Liver (tissue), 10 donors: ENCODE measurements at places on chromosomes 2 and 18. TPM values are rescaled to one million over a fixed set of nuclear protein-coding genes. Genes with fewer than 3 reads are reported as not detected.

The ADAM17 gene
- total RNA-seq = 12.6 TPM

The POLR1B gene
- 13.1 TPM for total RNA-seq

The TTC31 gene
- 26.4 TPM for total RNA-seq

The TUBA3D gene
- 0.14 TPM for total RNA-seq

- no peaks in the 10 kb centered on the region for H3K27me3 ChIP-seq
- DNase-seq = no peak
- H3K4me3 ChIP-seq = no peak overlapping the region
- H3K4me1 ChIP-seq = no peaks in the 10 kb centered on the region
Measured at GRCh38 chr2:43605851-43606250, 10.0 kb upstream of the THADA start.

The ANKAR gene
- 3.6 TPM for total RNA-seq

The FN1 gene
- total RNA-seq = 1,402 TPM

DNA sequence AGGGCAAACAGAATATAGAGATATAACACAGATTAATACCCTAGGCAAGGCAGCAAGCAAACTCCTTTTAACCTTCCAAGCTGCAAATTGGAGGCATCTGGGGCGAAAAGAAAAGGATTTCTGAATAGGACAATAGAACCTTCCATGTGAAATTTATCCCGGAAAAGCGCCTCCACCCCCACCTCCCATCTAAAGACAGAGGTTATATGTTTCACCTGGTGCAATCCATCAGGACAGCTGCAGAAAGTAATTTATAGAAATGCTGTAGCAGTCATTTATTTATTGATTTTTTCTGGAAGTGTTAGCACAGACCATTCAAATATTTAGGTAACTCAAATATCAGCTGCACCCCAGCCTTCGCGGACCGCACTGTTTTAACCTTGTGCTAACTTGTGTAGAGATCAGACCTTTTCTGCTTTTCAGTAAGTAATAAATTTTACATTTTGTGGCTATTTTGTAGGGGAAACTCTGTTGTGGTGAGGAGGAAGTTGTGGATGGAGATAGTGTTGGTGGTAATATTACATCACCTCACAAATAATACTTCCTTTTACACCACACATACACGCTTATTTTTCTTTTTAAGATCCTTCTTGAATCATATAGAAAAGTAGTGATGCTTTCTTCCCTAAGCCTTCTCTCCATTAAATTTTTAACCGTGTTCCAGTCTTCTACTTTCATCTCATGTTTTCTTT, 919.3 kb upstream of the CDH2 start:
- no peaks in the 10 kb centered on the region for H3K4me1 ChIP-seq
- H3K27me3 ChIP-seq = no peaks in the 10 kb centered on the region
- no peak overlapping the region for H3K4me3 ChIP-seq
- H3K36me3 ChIP-seq = no peaks in the 10 kb centered on the region
- no peak overlapping the region for H3K27ac ChIP-seq
- DNase-seq = no peak

GRCh38 chr18:49527631-49528327, 34.1 kb upstream of the LIPG start:
- no peak for DNase-seq
- no peak overlapping the region for H3K27ac ChIP-seq
- no peaks in the 10 kb centered on the region for H3K4me1 ChIP-seq
- no peaks in the 10 kb centered on the region for H3K36me3 ChIP-seq
- no peaks in the 10 kb centered on the region for H3K27me3 ChIP-seq
- no peak overlapping the region for H3K4me3 ChIP-seq

The STK25 gene
- total RNA-seq = 85.6 TPM

DNA sequence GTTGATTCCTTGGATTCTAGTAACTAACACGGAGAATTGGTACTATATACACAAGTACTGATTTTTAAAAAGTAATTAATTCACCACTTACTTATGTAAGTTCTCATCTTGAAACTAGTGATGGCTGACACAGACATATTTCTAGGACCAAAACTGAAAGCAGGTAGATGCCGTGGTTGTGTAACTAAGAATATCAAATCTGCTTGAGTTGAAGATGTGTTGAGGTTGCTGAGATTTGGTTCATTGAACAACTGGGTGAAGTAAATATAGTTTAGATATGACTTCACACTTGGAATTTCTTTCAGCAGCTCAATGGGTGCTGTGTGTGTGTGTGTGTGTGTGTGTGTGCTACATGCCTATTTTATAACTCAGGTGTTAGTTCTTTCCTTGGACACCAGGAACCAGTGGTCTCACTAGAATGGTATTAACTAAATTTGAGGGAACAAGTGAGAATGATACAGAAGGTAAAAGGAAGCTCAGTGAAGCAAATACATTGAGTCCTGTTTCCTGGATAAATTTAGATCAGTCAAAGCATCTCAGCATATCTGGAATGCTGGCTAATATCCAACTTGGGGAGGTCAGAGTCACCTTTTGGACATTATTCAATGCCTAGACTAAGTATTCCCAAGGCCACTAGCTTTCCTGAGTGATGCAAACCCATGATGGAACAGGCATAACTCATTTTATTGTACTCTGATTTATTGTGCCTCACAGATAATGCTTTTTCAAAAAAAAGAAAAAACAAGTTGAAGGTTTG, 110.7 kb upstream of the ZEB2 start:
- DNase-seq = no peak
- no peak overlapping the region for H3K27ac ChIP-seq
- H3K4me3 ChIP-seq = no peak overlapping the region
- H3K27me3 ChIP-seq = no peaks in the 10 kb centered on the region
- H3K36me3 ChIP-seq = no peaks in the 10 kb centered on the region

GRCh38 chr2:240207661-240208060, 67.2 kb upstream of the OTOS start:
- no peak overlapping the region for H3K4me3 ChIP-seq
- H3K27me3 ChIP-seq = no peaks in the 10 kb centered on the region
- H3K36me3 ChIP-seq = no peaks in the 10 kb centered on the region
- no peak overlapping the region for H3K27ac ChIP-seq

The COL4A3 gene
- total RNA-seq = 2.3 TPM

DNA sequence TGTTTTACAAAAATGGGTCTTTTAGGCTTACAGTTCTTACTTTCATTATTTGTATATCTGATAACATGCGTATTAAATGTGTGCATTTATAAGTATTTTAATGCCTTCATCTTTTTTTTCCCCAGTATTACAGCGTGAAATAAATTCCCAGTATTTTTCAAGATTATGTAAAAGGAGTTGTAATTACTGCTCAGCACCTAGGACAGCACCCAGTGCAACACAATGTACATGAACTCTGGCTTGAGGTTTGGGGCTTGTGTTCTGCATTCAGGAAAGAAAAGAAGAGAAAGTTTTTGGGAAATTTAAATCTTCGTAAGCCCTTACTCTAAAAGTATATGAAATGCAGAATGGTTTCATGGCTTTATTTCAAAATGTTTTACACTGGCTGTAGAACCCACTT, 16.7 kb downstream of the ZNF638 start:
- peaks cover 26% of the 10 kb centered on the region for H3K36me3 ChIP-seq
- H3K4me1 ChIP-seq = peaks cover 2% of the 10 kb centered on the region
- no peak overlapping the region for H3K27ac ChIP-seq
- no peak for DNase-seq
- no peaks in the 10 kb centered on the region for H3K27me3 ChIP-seq

The LOXHD1 gene
- total RNA-seq = 0.09 TPM

The CD302 gene
- total RNA-seq = 65.9 TPM
